ENCODE measurements at places on chromosomes 12 and 14. TPM values are rescaled to one million over a fixed set of nuclear protein-coding genes. Genes with fewer than 3 reads are reported as not detected.

The POTEM gene
- total RNA-seq = not detected

The CD4 gene
- total RNA-seq = 188 TPM

The TAS2R14 gene
- total RNA-seq = 2.2 TPM

The AKAP3 gene
- 0.89 TPM for total RNA-seq

- DNase-seq = no peak
- H3K36me3 ChIP-seq = no peaks in the 10 kb centered on the region
- H3K27me3 ChIP-seq = no peaks in the 10 kb centered on the region
- H3K27ac ChIP-seq = no peak overlapping the region
- H3K4me1 ChIP-seq = no peaks in the 10 kb centered on the region
These were observed 127.9 kb upstream of the TMPO start for GRCh38 chr12:98387444-98387843.

DNA sequence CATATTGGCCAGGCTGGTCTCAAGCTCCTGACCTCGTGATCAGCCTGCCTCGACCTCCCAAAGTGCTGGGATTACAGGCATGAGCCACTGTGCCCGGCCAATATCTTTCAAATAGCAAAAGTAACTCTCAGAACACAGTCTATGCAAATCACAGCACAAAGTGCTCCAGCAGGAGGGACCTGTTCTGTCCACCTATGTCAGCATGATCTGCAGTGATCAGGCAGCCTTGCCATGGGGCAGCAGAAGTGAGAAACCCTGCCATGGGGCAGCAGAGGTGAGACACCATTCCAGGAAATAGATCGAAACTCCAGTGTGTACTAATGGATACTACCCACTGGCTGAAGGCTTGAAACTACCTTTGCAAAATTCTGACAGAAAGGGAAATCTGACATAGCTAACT, 78.5 kb upstream of the EIF5 start:
- DNase-seq = no peak
- H3K4me3 ChIP-seq = no peak overlapping the region
- H3K36me3 ChIP-seq = no peaks in the 10 kb centered on the region

DNA sequence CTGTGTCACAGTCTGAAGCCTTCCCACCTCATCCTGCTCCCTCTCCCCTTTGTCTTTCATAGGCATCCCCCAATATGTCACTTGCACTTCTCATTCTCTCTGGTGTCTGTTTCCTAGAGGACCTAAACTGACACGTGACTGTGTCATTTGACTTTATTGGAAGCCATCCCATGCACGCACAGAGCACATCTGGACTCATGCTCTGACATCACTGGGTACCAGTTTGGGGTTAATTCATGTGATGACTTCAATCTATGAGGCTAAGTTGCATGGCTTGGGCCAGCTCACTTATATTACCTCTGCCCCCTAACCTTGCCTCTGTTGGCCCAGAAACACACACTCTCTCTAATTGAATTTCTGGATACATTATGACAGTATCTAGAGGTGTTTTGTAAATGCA, 21.5 kb downstream of the PYGL start:
- H3K27ac ChIP-seq = no peak overlapping the region
- peaks cover 5% of the 10 kb centered on the region for H3K27me3 ChIP-seq
- no peak overlapping the region for H3K4me3 ChIP-seq
- no peak for DNase-seq

DNA sequence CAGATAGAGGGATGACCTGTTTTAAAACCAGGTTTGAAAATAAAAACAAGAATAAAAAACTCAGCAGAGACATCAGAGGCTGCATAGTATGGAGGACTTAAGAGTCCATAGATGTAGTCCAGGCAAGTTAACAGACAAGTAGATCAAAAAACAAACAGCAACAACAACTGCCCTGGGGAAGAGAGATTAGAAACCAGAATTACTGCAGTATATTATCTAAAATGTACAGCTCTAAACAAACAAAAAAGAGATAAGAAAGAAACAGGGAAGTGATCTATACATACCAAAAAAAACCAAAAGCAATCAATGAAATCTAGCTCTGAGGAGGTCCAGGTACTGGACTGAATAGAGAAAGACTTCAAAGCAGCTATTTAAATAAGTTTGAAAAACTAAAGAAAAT, 48.8 kb downstream of the ACSM4 start:
- DNase-seq = no peak
- no peaks in the 10 kb centered on the region for H3K27me3 ChIP-seq
- no peak overlapping the region for H3K27ac ChIP-seq
- no peak overlapping the region for H3K4me3 ChIP-seq
- H3K4me1 ChIP-seq = peaks cover 21% of the 10 kb centered on the region
- no peaks in the 10 kb centered on the region for H3K36me3 ChIP-seq

GRCh38 chr12:94109160-94109559, 39.2 kb upstream of the PLXNC1 start:
- no peaks in the 10 kb centered on the region for H3K4me1 ChIP-seq
- H3K36me3 ChIP-seq = no peaks in the 10 kb centered on the region
- no peak for DNase-seq
- H3K27ac ChIP-seq = no peak overlapping the region
- H3K4me3 ChIP-seq = no peak overlapping the region
- no peaks in the 10 kb centered on the region for H3K27me3 ChIP-seq

DNA sequence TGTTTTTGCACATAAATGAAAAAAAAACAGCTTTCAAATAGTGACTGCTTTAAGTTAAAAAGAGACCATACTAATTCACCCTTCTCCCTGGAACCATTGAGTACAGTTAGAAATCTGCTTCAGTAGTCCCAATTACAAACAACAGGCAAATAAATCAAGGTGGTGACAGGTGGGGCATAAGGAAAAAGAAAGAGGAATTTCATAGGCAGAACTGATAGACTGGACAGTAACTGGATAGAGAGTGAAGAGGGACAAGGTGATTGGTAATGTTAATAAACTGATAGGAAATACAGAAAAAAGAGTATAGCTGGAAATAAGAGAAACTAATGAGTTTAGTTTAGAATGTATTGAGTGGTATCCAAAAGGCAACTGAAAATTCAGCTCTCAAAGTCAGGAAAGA, 56.0 kb downstream of the SLC41A2 start:
- no peaks in the 10 kb centered on the region for H3K27me3 ChIP-seq
- no peak overlapping the region for H3K4me3 ChIP-seq
- H3K4me1 ChIP-seq = no peaks in the 10 kb centered on the region
- DNase-seq = no peak
- no peaks in the 10 kb centered on the region for H3K36me3 ChIP-seq

DNA sequence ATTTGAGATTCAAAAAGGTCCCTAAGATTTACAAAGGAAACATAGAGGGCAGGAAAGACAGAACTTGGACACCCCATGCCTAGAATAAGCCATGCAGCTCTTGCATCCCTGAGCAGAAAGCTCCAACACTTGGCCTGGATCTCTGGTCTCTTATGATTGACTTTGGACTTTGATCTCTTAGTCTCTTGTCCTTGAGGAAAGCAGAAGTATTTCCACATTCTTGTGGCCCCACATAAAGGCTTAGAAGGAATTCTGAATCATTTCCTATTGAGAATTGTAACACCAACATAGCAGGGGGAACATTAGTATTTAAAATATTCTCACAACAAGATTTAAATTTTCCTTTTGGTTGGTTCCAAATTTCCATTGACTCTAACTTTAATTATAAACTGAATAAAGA, 283.7 kb upstream of the PRKD1 start:
- no peak for DNase-seq
- no peak overlapping the region for H3K4me3 ChIP-seq

Data from naive thymus-derived CD4-positive, alpha-beta T cell (primary cell).